GF-D8 (cell line): ENCODE measurements at places on chromosomes 3 and 15.

GRCh38 chr3:30199855-30200254, 406.5 kb upstream of the TGFBR2 start:
- DNase-seq, result no peak

DNA sequence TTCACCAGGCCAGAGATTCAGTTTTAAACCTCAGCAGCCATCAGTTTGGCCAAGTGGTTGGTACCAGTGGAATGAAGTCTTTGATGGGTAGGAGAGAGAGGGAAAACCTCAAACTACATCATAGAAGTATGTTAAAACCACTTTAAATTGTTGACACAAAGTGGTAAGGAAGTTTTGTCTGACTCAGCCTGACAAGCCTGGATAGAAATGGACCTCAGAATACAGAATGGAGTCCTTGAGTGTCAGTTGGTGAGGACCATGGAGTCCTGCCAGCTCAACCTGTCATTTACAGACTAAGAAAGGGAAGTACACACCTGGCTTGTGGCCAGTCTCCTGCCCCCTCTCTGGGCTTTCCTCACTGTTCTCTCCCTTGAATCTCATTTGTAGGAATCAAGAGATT, 12.1 kb downstream of the EAF1 start:
- no peak for DNase-seq

GRCh38 chr15:77144492-77145070, 73.7 kb upstream of the TSPAN3 start:
- DNase-seq, result no peak

- DNase-seq, result no peak
Observed at GRCh38 chr3:105938101-105938500, 69.3 kb upstream of the CBLB start.

- DNase-seq, result no peak
Observed at GRCh38 chr15:78996894-78997275, 52.0 kb upstream of the CTSH start.

DNA sequence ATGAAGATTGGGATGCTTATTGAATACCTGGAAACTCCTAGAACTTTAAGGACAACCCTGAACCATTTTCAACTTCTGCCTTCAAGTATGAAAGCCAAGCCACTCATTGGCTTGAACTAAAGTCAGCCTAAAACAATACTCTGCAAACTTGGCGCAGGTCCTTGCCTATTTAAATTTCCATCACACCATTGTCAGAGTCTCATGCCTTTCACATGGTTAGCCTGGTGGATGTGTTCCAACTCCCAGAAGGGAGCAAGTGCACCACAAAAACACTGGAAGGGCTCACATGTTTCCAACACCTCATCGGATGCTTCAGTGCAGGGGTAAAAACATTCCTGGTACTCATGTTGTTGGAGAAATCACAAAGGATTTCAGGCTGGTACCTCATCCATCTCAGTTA, 511.6 kb upstream of the MDFIC2 start:
- DNase-seq, result no peak

DNA sequence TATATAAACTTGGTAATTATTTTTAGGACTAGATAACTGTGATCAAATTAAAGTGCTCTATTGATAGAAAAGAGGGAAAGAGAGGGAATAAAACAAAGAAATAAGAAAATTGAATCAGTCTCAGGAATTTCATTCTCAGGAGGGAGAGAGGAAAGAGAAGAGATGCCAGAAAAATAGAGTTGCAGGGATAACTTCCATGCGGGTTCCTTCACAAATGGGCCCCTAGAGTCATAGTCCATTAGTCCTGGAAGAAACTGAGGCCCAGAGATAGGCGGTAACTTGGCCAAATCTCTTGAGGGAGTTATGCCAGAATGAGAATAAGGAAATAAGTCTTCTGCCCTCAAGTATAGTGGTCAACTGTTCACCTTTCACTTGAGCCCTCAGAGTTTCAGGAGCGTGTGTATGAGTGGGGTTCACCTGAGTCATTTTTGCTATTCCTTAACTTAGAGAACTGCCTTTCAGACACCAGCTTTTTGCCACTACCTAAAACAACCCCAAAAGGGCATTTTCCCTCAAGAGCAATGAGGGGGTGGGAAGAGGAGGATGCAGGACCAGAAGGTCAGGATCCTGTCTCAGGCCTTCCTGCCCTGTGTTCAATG, 192.6 kb downstream of the MEX3B start:
- DNase-seq, result no peak

GRCh38 chr3:120489421-120489820, 38.6 kb upstream of the FSTL1 start:
- no peak for DNase-seq

DNA sequence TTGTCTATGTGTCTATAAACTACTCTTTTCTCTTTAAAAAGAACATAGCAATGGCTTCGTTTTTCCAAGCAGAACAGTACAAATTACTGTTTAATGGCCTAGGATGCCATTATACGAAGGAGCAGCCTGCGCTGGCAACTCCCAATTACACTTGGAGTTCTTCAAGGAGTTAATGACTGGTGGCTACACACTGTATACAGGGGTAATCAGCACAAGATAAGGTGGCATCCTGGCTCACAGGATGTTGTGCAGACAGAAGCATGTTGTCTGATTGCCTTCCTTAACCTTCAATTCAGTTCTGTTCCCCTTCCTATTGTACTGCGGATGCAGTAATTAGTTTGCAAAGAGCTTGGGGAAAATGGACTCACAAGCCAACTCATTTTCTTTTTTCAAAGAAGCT, 250.7 kb upstream of the ROBO2 start:
- DNase-seq, result no peak

- DNase-seq, result peak; percentile 73
Observed at GRCh38 chr3:100044369-100044768, 69.9 kb downstream of the FILIP1L start.

DNA sequence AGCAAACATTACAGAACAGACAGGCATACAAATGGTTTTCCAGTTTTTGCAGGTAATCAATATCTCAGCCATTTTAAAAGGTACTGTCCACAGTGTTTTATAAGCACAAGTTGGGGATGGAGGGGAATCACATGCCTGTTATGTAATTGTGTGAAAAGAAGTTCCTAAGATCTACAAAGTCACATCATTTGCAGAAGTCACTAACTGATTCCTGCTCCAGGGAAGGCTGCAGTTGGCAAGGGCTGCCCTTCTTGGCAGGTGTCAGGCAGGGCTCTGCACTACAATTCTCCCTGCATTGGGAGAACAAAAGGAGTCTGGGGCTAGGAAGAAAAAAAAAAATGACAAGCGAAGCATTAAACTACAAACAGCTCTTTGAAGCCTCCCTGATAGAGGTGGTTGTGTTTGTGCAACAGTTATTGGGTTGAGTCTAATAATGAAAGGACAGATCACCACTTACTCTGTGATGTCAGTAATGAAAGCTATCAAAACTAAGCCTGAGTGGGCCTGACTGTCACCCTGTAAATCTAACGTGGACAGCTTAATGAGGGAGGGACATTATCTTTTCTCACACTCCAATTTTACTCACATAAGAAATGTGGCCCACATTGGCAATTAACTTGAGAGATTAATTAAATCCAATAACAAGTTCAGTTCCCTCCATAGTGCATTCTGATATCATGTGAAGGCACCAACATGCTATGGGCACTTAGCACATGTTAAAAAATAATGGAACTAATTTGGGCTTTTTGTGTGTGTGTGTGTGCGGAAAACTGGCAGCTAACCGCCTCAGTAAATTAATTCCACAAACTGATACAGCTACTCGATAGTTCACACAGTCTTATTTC, 242.9 kb downstream of the FHIT start:
- DNase-seq, result no peak

DNA sequence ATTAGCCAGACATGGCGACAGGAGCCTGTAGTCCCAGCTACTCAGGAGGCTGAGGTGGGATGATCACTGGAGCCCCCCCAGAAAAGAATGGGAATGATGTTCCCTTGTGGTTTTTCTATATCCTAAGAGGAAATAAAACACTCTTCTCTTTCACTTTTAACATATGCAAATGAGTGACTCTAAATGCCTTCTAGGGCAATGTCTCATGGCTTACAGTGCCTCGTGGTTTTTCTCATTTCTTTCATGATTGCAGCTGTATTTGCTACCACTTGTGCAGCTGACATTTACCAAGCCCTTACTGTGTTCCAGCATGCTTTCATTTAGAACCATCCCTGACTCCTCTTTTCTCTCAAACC, 26.4 kb downstream of the STOML1 start:
- no peak for DNase-seq

DNA sequence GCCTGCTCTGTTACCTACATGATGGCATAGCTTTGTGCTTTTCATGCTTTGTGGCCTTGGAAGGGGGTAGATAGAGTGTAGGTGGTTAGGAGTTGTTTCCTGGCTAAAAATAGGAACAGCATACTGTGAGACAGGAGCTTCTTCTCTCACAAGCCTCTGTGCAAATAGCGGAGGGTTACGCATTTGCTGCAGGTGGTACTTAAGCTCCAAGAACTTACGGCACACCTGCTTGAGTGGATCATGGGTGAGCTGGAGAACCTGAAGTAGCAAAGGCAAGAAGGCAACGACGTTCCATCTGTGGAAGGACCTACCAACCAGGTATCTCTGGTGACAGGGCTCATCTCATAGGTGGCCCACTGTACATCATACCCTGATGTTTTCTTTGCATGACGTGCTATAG, 66.0 kb downstream of the ST6GAL1 start:
- no peak for DNase-seq

DNA sequence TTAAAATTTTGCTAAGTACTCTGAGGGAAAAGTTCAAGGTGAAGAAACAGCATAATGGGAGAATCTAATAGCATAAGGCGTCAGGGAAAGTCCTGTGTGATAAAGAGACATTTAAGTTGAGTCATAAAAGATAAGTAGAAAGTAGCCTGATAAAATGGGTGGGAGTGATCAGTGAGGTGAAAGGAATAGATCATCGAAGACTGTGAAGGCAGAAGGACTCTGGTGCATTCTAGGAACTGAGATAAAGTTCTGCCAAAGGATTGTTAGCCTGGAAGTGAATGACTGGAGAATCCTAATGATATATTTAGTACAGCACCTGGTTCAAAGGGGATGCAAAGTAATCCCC, 149.9 kb downstream of the CFAP20DC start:
- no peak for DNase-seq

DNA sequence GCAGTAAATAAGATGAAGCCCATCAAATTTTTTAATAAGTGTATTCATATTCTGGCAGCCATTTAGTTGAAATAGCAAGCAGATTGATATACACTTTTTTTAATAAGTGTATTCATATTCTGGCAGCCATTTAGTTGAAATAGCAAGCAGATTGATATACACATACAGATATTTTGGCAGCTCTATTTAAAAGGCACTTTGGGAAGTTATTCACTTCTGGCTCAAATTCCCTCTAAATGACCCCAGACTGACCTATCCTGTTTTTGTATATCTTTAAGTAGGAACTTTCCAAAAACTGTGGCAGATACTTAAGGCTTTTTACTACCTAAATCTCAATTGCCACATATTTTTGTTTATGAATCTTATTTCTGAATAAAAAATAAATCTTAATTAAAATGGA, 122.3 kb downstream of the PLD1 start:
- no peak for DNase-seq

GRCh38 chr3:30611613-30612436, 5.4 kb downstream of the TGFBR2 start:
- DNase-seq, result no peak

DNA sequence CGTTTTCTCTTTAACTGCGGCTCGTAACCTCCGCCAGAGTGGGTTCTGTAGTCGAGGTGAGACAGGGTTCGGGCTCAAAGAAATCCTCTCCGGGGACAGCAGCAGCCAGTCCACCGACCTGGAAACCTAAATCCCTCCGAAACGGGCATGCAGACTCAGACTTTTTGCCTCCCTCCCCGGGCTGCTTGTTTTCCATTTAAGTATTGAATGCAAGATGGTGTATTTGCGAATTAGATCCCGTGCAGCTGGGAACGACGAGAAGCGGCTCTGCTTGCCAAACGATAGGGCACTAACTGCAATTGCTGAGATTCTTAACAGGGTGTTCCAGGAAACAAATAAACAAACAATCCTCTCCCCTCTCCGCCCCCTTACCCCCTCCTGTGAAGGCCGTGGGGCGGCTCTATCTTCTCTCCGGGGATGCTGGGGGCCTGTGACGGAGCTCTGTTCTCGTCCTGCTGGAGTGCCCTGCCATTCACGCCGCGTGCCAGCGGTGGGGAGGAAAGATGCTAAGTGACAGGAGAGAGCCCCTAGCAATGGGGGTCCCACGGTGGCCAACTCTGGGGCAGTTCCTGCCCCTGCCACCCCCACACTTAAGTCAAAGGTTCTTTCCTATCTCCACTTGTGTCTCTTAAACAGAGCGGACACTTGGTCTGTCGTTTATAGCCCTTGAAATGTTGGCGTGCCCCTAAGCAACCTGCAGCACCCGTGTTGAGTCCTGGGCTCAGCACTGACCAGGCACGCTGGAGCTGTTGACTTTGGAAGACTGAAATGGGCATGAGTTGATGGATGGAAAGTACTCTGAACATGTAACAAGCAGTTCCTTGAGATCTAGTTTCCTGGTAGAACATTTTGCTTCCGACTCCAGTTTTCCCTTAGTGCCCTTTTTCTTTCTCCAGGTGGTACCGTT, 1.3 kb upstream of the ETV5 start:
- DNase-seq, result no peak

- DNase-seq, result no peak
Observed at GRCh38 chr3:58965865-58966264, 84.0 kb downstream of the CFAP20DC start.

GRCh38 chr3:101193957-101194356, 126.4 kb downstream of the IMPG2 start:
- no peak for DNase-seq

DNA sequence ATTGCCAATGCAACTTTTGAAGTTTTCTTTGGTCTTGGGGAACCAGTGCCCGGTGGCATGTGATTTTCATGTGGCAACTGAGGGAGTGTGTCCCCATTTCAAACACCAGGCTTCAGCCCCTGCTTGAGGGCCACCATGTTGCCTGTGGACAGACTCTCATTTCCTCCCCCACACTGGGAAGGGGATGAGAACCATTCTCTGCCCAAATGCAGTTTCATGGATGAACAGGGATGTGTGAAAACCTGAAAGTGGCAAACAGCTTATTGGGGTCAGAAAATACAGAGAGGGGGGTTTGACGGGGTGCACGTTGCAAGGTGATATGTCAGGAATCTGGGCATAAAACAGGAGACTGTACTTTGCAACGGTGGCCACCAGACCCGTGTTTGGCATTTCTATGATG, 6.3 kb downstream of the FAM107A start:
- no peak for DNase-seq

- DNase-seq, result no peak
Observed at GRCh38 chr3:28651159-28651558, 302.5 kb upstream of the AZI2 start.

- no peak for DNase-seq
Observed at GRCh38 chr3:169746924-169747323, 17.9 kb downstream of the TERC start.

- peak; percentile 4 for DNase-seq
Observed at GRCh38 chr3:82133070-82133606, 371.7 kb upstream of the GBE1 start.
